CD4-positive, alpha-beta memory T cell (primary cell): ENCODE measurements at places on chromosomes 2 and 18.

DNA sequence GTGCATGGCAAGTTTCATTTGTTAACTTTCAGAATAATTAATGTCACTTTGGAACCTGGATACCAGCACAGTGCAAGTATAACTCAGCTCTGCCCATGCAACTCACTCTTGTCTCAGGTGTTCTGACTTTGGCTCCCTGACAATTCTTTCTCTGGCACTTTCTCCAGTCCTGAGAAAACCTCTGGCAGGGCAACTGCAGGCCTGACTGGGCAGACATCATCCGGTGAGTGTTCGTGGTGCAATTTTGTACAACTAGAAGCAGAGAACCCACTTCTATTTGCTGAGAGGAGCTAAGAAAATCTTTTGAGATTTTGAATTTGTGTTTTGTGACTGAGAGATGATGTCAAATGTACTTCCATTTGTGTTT is 143.0 kb downstream of the AQP4 start:
- no peak for DNase-seq

DNA sequence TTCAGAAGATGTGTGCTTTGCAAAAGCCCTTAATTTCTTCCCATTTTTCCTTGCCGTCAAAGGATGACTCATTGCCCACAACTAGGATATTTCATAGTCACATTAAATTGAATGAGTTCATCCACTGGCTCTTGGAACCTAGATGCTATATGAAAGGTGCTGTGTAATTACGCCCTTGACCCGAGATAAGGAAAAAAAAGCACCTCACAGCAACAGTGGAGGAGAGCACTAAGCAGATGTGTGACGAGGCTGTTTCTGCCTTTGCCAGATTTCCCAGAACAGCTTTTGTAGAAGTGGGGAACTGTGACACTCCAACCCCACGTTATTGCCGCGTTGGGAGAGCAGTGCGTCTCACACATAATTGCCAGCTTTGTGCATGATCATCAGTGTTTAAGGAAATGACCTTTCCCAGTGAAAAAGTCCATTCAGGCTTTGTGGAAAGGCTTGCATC is 33.3 kb upstream of the TMEM87B start:
- DNase-seq: no peak

- DNase-seq: no peak
Measured at GRCh38 chr2:218954541-218955300, 4.7 kb upstream of the CDK5R2 start.

DNA sequence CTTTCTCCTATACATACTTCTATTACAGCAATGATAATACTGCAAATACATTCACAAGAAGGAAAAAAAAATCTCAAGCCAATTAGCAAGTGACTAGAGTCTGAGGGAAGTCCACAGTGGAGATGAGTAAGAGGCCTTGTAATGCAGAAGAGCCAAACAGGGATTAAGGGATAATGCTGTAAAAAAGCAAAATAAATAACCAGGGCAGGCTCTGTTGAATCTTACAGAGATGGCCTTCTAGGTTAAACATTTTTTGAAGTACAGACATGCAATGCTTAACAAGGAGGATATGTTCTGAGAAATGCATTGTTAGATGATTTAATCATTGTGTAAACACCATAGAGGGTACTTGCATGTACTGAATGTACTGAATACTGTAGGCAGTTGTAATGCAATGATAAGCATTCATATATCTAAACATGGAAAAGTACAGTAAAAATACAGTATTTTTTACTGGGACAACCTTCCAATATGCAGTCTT is 122.1 kb upstream of the RMDN2 start:
- no peak for DNase-seq

DNA sequence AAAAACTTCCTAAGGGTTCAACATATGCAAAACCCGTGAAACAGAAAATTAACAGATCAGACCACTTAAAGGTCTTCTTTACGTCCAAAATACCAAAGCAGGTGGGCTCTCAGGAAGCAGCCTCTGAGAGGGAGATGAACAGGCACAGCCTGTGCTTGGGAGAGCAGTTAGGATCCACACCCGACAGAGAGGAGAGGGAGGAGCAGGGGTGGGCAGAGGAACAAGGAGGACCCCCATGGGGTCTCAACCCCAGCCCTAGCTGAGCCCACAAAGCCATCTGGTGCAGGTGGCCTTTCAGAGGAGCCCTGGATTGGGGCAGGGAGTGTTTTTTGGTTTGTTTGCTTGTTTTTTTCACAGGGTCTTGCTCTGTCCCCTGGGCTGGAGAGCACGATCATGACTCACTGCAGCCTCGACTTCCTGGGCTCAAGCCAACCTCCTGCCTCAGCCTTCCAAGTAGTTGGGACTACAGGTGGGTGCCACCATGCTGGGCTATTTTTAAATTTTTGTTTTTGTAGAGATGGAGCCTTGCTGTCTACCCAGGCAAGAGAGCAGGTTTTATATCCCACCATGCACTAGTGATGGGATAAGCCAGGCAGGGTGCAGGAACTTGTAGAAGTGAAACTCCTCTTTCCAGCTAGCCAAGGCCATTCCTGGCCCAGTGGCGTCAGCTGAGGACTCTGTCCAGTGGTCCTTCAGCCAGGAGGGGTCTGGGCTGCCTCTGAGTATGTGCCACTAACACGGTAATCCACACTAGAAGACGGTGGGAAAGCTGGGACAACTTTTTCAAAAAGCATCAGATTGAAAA is 154.1 kb upstream of the HDAC4 start:
- DNase-seq: no peak
